ENCODE measurements at places on chromosomes 16 and 17.

- no peak for DNase-seq
Observed at GRCh38 chr17:44071772-44072171, 1.2 kb downstream of the G6PC3 start.

DNA sequence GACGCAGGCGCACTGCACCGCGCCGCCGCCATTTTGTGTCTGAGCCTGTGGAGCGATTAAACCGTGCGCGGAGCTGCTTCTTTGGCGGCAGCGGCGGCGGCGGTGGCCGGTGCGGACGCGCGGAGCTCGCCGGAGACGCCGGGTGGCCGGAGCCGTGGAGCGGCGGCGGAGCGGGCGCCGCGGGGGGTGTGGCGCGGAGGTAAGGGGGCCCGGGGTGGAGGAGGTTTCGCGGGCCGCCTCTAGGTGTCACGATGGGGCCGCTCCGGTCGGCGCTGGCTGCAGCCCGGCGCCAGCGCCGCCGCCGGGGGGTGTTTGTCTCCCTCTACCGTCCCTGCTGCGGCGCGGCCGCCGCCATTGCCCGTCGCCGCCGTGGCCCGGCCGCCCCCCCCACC, at the start of gene CTCF:
Gene CTCF (plus strand): TSS at position 1 of the 392 bp plus-strand sequence. CDS start 48,307 bp downstream, outside the sequence.
- DNase-seq, result no peak

DNA sequence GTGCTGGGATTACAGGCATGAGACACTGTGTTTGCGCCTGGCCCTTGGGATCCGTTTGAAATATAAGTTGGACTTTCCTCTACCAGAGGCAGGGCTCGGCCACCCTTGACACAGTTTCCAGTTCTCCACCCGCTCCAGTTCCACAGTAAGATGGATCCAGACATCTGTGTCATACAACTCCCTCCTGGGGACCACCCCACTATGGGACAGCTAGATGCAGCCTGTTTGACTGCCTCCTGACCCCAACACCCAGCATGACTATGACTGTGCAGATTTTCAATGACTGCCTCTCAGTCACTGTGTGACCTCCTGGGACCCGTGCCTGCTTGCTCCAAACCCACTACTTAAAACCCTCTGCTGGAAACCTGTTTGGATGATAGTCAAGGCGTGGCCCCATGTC, 166.7 kb downstream of the IRF8 start:
- no peak for DNase-seq

GRCh38 chr16:56841233-56841632, 23.8 kb upstream of the SLC12A3 start:
- DNase-seq, result no peak

DNA sequence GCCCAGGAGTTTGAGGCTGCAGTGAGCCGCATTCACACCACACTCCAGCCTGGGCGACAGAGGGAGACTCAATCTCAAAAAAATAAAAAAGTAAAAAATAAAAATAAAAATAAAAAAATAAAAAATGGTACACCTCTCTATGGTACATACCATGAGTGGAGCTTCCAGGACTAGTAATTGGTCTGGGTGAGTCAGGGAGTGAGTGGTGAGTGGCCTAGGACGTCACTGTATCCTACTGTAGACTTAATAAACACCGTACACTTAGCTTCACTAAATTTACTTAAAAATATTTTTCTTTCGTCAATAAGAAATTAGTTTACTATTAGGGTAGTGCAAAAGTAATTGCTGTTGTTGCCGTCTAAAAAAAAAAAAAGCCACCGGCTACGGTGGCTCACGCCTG, 9.0 kb downstream of the CDH5 start:
- DNase-seq, result no peak

GRCh38 chr17:56756536-56756935, 77.2 kb downstream of the C17orf67 start:
- DNase-seq, result no peak

DNA sequence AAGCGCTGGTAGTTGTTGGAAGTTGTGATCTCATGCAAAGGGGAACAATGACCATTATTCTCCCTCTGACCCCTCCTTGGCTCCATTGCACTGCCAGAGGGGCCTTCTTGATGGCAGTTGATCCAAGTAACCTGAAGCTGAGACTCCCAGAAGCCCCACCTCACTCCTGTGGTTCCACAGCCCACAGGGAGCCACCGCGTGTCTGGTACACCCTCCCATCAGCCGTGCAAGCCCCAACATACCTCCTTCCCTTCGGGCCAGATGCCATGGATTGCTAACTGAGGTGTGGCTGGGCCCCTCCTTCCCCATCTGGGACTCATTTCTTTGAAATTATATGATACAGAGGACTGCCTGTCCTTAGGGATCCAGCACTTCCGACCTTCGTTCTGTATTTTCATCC, 17.8 kb downstream of the SAP30BP start:
- no peak for DNase-seq

GRCh38 chr16:5215901-5216300, 118.3 kb upstream of the EEF2KMT start:
- DNase-seq, result no peak

GRCh38 chr17:35890774-35891155, 10.6 kb upstream of the CCL5 start:
- no peak for DNase-seq

- no peak for DNase-seq
Observed at GRCh38 chr16:87926246-87927194, 9.8 kb downstream of the CA5A start.

Data from glomerular endothelial cell (primary cell).